Suppressor macrophage (primary cell): ENCODE measurements at places on chromosomes 2 and 18.

DNA sequence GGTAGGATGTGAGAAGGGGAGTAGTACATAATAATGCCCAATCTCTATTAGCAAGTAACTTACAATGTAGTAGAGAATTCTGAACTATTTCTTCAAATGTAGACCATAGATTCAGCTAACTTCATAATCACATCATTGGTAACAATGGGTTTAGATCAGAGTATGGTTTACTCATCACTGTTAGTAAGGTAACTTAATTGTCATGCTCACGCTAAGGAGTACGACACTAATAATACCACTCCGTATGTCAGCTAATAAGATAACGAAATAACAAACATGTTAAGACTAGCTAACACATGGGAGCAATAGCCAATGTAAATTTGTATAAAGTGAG is 56.4 kb upstream of the CCDC141 start:
- no peak for DNase-seq

DNA sequence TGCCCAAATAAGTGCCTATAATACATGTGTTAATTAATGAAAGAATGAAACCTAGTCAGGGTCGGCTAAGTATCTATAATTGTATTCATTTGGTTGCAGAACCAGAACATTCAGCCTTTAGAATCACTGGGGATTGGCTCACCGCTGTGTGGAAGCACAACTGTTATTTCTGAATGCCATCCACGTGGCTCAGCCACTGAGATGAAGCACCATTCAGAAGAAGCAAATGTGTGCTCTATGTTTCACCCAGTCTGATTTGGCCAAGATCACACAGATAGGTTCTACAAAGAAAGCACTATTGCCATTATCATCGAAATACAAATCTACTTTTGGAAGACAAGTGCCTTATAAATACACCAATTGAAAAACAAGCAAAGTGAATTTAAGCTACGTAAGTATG is 30.6 kb upstream of the SPOPL start:
- no peak for DNase-seq

DNA sequence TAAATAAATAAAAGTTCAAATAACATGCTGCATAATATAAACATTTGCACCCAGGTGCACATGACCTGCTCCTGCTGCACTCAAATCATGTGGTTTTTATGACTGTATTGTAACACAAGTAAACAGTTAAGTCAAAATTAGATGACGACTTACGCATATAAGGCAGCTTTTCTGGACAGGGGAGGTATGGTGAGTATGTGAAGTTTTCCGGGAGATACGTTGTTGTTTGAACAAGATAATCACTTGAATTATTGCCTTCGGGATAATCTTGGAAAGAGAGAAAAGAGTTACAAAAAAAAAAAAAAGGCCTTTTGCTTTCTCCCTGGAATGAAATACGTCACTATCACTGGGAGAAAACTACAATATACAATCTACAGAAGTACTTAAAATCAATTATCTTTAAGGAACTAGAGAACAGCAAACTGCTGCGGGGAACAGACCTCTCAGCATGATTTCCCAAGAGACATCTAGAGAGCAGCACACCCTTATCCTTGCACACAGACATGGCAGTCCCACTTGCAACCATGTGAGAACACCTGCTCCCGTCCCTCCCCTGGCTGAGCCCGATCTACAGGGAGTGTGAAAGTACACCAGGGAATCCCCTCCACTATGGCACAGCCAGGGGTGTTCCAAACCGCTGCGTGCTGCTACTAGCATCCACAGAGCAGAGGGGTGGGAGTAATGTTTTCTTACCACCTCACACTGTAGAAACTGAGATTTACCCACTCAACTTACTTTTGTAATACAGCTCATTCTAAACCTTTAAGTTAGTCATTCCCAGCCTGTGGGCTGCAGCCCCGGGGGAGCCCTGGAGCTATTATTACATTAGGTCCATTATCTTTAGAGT is 26.3 kb downstream of the B4GALT6 start:
- no peak for DNase-seq

DNA sequence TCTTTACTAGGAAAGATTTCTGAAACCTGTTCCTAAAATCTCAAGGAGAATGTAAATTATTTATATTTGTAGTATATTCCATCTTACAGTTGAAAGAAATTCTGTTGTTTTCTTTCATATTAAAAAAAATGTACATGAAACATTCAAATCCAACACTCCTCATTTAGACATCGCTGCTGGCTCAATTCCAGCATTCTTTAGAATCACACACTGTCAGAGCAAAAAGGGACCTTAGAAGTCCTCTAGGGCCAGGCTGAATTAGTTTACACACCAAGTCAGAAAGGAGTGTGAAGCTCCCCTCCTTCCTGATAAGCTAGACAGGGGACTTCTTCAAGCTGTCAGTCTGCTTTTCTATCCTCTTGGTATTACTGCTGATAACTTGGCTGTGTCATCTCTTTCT is 158.6 kb upstream of the LTBP1 start:
- DNase-seq: no peak
